ENCODE measurements at places on chromosomes 5 and 9. TPM values are rescaled to one million over a fixed set of nuclear protein-coding genes. Genes with fewer than 3 reads are reported as not detected.

GRCh38 chr5:3325972-3326840 is 269.4 kb upstream of the IRX1 start:
- H3K27ac ChIP-seq = peak overlapping the region; percentile 79
- H3K4me1 ChIP-seq = peaks cover 19% of the 10 kb centered on the region
- peaks cover 3% of the 10 kb centered on the region for H3K27me3 ChIP-seq
- H3K36me3 ChIP-seq = no peaks in the 10 kb centered on the region

- H3K4me1 ChIP-seq = peaks cover 32% of the 10 kb centered on the region
- peak overlapping the region; percentile 69 for H3K27ac ChIP-seq
These were observed 78.3 kb downstream of the COL27A1 start for GRCh38 chr9:114233491-114234185.

- H3K27ac ChIP-seq = peak overlapping the region; percentile 76
- peaks cover 48% of the 10 kb centered on the region for H3K4me1 ChIP-seq
- no peaks in the 10 kb centered on the region for H3K27me3 ChIP-seq
- no peak overlapping the region for H3K4me3 ChIP-seq
- DNase-seq = peak; percentile 83
These were observed 50.6 kb downstream of the SIL1 start for GRCh38 chr5:139147483-139148087.

- peaks cover under 1% of the 10 kb centered on the region for H3K36me3 ChIP-seq
- no peak overlapping the region for H3K4me3 ChIP-seq
- no peak for DNase-seq
- H3K27ac ChIP-seq = no peak overlapping the region
- H3K27me3 ChIP-seq = peaks cover 14% of the 10 kb centered on the region
- H3K4me1 ChIP-seq = peaks cover 16% of the 10 kb centered on the region
These were observed 4.2 kb downstream of the CCNI2 start for GRCh38 chr5:132751444-132751843.

The IDNK gene
- total RNA-seq = 3.1 TPM

The FAM163B gene
- total RNA-seq = not detected

The NR4A3 gene
- 2.3 TPM for total RNA-seq

Data from suprapubic skin (tissue), 4 donors.